Activated CD4-positive, alpha-beta memory T cell treated with anti-CD3 and anti-CD28 coated beads, Interleukin-2, amount 10 ng/mL, durations not matched to agents 7 days and 5 days (primary cell): ENCODE measurements at places on chromosomes 1 and 21. TPM values are rescaled to one million over a fixed set of nuclear protein-coding genes. Genes with fewer than 3 reads are reported as not detected.

Gene E2F2
- total RNA-seq: 93.4 TPM

DNA sequence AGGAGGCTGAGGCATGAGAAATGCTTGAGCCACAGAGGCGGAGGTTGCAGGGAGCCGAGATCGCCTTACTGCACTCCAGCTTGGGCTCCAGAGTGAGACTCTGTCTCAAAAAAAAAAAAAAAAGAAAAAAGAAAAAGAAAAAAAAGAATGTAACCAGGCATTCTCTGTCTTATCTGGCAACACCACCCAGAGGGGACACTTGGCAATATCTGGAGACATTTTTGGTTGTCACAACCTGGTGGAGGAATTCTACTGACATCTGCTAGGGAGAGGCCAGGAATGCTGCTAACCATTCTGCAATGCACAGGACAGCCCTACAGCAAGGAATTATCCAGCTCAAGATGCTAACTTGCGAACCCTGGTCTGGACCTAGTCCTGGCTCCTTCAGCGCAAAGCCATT, 2.3 kb upstream of the CNR2 start:
- no peak for DNase-seq

DNA sequence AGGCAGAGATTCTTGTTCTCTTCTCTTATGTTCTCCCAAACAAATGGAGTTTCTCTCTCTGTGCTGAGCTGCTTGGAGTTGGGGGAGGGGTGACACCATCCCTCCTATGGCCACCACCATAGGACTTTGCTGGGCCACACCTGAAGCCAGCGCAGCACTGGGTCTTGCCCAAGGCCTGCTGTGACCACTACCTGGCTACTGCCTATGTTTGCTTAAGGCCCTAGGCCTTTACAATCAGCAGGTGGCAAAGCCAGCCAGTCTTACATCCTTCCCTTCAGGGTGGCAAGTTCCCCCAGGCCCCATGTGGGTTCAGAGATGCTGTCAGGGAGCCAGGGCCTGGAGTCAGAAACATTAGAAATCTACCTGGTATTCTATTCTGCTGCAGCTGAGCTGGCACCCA, 6.3 kb upstream of the MTARC2 start:
- no peak for DNase-seq

Gene TRABD2B
- total RNA-seq: not detected

DNA sequence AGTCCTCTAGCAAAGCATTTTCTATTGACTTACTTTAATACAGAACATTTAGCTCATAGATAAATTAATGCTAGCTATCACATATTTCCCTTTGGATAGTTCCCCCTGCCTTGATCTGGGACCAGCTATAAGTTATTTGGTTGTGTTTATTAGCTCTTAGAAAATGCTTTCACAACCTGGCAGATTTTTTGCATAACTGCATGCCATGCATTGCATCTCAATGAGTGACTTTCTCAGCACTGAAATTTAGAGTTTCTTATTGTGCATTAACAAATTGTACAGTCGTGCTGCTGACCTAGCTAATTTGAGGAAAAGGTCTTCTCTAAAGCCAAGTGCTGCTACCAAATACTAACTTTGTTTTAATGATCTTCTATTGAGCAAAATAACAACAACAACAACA, 164.8 kb downstream of the PLPPR5 start:
- no peak for DNase-seq

- no peak for DNase-seq
These were observed 20.1 kb upstream of the COL18A1 start for GRCh38 chr21:45384656-45385548.

Gene CYP4A22
- total RNA-seq: not detected

Gene OR2AK2
- total RNA-seq: not detected

- no peak for DNase-seq
These were observed 43.5 kb downstream of the DPYD start for GRCh38 chr1:97877307-97877706.

GRCh38 chr1:67700692-67701410, 15.8 kb downstream of the GADD45A start:
- DNase-seq: no peak
